Left ventricle myocardium superior (tissue), 1 donor: ENCODE measurements at places on chromosomes 1 and 21. TPM values are rescaled to one million over a fixed set of nuclear protein-coding genes. Genes with fewer than 3 reads are reported as not detected.

Gene SEC16B
- total RNA-seq: 1.8 TPM

Gene DNAJC16
- total RNA-seq: 17.1 TPM

Gene PM20D1
- 1.6 TPM for total RNA-seq

Gene SGIP1
- 2.9 TPM for total RNA-seq

Gene CLEC20A
- total RNA-seq: not detected

DNA sequence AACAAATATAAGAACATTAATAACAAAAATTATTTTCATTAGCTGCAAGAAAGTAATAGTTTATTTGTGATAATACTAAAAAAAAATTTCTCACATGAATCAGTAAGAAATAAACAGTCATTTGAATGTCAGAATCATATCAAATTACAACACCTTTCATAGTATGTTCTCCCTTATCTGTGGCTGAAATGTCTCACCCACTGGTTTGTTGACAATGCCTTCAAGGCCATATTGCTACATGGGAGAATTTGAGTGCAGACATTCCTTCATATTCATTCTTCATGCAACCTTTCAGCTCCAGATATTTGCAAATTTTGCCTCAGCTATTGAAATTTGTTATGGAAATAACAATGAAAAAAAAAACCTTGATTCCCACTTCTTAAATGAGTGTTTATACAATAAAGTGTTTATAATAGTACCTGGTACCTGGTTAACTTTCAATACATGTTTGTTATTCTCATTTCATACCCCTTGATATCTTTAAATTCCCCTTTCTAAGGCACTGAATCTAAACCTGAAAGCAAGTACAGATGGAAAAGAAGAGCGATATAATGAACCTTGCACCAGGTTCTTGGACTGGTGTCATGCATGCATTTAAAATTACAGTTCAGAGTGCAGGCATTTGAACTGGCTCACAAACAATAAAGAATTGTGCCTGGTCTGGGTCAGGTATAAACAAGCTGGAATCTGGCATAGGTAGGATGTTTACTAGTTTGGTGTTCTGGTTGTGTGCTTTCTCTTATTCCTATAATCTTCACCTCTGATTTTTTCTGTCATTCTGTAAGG lies 242.2 kb upstream of the ADGRL2 start:
- no peak for DNase-seq

GRCh38 chr1:67601539-67601938 lies 83.5 kb upstream of the GADD45A start:
- no peak for DNase-seq

DNA sequence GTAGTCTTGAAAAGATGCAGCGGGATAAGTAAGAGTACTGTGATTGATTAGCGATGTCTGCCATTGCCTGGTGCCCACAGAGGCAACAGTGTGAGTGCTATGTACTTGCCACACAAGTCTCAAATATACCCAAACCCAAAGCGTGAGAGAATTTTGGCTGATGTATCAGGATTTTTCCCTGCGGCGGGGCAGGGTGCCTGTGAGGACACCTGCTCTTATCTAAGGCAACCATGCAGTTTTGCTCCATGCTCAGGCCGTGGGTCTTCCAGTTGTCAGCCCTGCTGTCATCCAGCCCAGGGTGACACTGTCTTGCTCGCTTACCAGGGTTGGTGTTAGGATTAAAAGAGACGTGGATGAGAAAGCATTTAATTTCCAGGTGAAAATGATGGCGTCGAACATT lies 202.7 kb downstream of the PTPRU start:
- DNase-seq: no peak

GRCh38 chr1:116131170-116131569 lies 20.0 kb downstream of the MAB21L3 start:
- no peak for DNase-seq

DNA sequence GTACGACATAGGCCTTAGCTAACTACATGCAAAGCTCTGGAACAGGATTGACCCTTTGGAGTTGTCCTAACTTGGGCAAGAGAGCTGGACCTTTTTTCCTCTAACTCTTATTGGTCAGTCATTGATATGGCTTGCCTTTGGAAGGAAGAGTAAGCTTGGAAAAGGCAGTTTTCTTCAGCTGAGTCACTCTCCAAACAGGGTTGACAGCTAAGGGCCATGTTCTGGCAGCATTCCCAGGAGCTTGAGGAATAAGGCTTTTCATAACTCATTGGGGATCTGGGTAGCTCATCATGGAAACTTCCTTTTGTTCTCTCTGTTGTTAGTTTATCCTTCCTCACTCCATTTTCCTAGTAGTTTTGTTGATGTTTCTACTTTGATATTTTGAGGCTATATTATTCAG lies 14.5 kb upstream of the ERRFI1 start:
- peak; percentile 59 for DNase-seq

DNA sequence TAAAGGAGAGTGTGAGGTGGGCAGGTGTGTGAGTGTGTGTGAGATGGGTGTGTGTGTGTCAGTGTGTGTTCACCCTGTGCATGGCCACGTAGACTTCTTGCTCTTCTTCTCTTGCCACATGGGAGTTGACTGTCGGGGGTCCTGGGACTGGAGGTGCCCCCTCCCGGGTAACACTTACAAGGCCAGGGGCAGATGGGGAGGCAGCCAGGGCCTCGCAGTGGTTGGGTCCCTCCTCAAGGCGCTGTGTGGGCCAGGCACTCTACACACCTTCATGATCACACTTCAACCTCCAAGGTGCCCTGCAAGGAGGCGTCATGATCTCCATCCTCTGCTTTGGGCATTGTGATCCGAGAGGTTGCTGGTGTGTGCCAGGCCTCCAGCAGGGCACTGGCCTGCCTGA lies 2.3 kb downstream of the PLA2G2F start:
- DNase-seq: no peak

DNA sequence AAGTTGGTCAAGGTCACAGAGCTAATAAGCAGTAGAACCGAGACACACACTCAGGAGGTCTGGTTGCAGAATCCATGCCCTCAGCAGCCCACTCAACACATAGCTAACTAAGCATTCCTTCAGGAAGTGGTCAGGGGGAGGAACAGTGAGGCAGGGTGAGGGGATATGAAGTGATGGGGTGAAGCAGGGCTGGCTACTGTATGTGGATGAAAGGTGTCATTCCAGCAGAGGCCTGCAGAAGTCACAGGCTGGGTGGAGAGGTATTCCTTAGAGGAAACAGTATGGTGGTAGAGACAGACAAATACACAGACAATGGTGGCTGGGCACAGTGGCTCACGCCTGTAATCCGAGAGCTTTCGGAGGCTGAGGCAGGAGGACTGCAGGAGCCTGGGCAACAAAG lies 14.1 kb downstream of the TMCO4 start:
- DNase-seq: no peak

GRCh38 chr1:10726355-10726754 lies 70.1 kb downstream of the CASZ1 start:
- DNase-seq: peak; percentile 90

DNA sequence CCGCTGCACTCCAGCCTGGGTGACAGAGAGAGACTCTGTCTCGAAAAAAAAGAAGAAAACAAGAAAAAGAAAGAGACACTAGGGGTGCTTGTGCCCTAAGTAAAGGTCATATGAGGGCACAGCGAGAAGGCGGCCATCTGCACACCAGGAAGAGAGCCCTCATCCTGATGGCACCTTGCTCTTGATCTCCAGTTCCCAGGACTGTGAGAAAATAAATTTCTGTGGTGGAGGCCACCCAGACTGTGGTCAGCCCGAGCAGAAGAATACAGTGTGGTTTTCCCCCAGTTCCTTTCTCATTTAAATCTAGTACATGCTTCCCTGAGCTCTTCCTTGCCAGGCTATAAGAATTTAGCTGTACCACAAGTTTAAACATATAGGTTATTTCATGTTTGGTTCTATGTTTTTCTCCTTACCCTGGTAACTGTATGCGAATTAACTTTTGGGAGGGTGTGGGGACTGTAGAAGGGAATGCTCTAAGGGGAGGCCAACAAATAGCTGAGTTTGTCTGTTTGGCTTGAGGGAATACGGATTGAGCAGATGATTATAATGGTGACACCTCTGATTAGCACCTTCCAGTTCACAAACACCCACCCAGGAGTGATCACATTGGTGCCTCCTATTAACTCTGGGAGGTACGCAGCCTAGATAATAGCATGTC lies 119.6 kb upstream of the ERRFI1 start:
- peak; percentile 4 for DNase-seq

DNA sequence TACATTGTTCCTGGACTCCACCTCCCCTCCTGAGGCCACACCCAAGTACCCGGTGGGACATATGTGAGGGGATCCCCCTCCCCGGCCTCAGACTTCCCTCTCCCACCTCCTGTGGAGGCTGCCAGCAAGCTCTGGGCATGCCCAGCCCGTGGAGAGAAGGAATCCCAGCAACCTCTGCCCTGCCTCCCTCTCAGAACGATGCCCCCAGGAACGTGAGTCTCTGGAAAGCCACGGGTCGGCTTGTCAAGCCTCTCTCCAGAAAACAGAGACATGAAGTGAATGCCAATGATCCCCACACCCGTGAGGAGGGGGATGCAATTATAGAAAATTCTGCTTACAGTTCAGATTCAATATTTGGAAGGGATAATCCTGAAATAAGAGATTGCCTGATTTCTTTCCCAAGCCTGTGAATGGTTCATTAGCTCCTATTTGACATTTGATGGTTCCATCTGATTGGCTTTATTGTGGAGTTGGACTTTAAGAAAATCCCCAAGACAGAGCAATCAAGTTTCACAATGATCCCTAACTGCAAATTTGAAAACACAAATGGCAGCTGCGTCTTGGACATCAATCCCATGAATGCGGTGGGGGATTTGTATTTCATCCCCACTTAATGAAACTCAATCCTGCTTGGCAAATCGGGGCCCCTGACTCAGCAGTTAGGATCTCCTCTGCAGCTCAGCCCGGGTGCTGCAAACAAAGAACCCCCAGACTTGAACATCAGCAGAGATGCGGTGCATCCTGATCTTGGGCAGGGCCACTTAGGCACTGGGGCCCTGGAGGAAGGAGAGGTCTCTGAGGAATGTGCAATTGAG lies 9.1 kb upstream of the GUCA2B start:
- no peak for DNase-seq

DNA sequence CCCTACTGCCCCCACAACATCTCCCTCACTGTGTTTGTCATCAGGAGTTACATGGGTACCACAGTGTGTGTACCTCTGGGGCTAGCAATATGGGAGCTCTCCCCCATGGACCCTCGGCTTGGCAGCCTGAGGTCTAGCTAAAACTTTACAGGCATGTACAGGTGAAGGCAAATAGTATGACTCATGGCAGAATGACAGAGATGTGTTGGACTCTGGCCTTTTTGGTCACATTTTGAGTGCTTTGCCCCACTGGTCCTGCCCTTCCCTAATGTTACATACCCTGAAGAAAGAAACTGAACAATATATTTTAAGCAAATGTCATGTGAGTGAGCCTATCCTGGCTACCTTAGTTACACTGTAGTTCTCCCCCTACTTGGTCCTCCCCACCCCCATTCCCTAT lies 124.0 kb downstream of the NGF start:
- no peak for DNase-seq

DNA sequence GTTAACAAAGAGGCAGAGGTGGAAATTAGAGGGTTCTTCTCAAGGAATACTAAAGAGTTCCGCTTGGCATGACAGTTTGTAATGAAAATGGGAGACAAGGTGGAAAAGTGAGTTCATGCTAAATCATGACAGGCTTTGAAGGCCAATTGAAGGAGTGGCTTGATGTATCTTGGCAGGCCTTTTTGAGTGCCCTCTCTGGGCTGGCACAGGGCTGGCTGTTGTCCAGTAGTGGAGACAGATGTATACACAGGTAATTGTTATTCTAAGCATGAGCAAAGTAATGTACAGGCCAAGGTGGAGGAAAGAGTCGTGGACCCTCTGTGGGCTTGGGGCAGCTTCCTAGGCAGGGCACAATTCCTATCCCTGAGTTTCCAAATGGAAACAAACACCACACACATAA lies 196.7 kb upstream of the GALNT2 start:
- DNase-seq: no peak

DNA sequence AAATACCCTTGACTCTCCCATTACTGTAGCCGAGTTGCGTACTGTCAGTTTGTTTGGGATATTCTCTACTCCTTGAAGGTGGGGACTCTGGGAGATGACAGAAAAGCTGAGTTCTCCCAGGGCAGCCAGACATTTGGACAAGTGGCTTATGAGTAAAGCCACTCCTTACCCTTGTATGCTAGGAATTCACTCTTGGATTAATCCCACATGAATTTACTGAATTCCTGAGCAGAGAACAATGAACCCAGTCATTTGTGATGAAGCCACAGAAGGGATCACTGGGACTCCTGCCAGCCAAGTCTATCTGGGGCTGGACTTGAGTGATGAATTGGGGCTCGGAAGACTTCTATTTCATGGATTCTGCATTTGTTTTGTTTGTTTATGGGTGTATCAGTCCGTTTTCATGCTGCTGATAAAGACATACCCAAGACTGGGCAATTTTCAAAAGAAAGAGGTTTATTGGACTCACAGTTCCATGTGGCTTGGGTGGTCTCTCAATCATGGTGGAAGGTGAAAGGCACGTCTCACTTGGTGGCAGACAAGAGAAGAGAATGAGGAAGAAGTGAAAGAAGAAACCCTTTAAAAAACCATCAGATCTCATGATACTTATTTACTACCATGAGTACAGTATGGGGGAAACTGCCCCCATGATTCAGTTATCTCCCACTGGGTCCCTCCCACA lies 25.1 kb downstream of the C1orf116 start:
- no peak for DNase-seq

- no peak for DNase-seq
These were observed 192.3 kb upstream of the C1orf87 start for GRCh38 chr1:60265560-60266535.

GRCh38 chr1:64884261-64885040 lies 81.9 kb downstream of the JAK1 start:
- DNase-seq: no peak

DNA sequence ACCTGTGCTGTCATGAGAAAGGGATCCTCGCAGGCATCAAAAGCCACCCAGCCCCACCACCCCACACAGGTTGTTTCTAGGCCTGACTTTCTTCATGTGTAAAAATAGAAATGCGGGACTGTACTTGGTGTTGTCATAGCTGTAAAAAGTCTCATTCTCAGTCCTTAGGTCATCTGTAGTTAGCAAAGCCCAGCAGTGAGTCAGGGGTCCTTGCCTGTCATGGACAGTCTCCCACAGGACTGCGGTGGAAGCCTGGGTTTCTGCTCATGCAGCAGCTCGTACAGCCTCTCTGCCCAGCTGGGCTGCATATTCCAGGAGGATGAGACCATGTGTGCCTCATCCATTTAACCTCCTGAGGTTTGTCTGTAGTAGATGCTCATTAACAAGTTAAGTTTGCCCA lies 58.2 kb downstream of the MRPS6 start:
- no peak for DNase-seq

DNA sequence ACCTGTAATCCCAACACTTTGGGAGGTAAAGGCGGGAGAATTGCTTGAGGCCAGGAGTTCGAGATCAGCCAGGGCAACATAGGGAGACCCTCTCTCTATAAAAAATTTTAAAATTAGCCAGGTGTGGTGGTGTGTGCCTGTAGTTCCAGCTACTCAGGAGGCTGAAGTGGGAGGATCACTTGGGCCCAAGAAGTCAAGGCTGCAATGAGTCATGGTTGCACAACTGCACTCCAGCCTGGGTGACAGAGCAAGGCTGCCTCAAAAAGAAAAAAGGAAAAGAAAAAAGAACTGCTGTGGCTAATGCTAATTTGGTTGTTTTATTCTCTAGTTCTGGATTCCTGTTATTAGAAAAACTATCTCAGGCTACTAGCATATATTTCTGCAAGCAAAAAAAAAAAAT lies 29.8 kb downstream of the DBT start:
- no peak for DNase-seq

GRCh38 chr1:55927702-55928290 lies 651.6 kb downstream of the PLPP3 start:
- DNase-seq: no peak
